ENCODE measurements at places on chromosomes 1 and 21.

- no peak for DNase-seq
These were observed 150.1 kb downstream of the PLXNA2 start for GRCh38 chr1:208093754-208094719.

DNA sequence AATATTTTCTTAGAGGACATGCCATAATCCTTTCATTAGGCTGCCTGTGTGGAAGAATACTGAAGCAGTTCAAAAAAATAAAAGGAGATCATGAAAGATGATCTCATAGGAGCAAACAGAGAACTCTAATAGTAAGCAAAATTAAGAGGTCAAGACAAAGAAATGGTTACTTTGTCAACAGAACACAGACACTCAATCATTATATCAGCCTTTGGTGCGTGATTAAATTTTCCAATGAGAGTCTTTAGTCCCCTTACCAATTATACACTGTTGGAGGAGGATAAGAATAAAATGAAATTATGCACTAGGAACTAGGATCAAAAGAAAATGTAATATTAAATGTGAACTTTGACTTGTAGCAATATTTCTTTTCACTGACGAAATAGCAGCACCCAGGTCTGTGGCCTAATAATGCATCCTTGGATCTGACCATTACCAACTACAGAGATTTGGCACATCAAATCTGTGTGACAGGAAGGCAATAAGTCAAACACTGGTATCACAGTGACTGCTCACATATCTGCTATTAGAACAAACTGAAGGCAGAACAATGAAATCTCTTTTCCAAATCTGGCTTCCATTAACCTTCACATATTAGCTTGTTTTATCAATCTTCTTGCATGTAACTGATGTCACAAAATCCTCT is 1812.9 kb downstream of the PLA2G4A start:
- DNase-seq = no peak

GRCh38 chr21:25615880-25616279 is 8.6 kb upstream of the MRPL39 start:
- DNase-seq = no peak

DNA sequence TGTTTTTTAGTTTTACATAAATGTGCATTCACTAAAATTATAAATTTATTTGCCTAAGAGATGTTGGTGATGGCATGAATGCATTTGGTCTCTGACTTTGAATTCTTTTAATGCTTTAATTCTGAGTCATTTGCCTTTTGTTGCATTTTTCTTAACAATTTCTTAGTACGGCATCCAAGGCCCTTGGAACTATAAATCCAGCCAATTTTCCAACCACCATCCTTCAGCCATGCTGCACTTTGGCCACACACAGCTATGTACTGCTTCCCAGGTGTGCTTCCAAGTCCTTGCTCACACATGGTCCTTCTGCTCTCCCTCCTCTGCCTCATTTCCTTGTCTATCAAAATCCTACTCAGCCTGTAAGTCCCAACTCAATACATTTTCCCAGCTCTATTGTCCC is 161.0 kb downstream of the DHRS3 start:
- DNase-seq = no peak

Data from hypothalamus (tissue), 51 donors.